ENCODE measurements at places on chromosomes 5 and 9. TPM values are rescaled to one million over a fixed set of nuclear protein-coding genes. Genes with fewer than 3 reads are reported as not detected.

The REXO4 gene
- 14.7 TPM for total RNA-seq

The CSF2 gene
- total RNA-seq = not detected

The CYLC2 gene
- not detected for total RNA-seq

The PCDHA1 gene
- total RNA-seq = 9.1 TPM

The ITGA1 gene
- total RNA-seq = 8.1 TPM

The SHC3 gene
- 68.9 TPM for total RNA-seq

The HTR1A gene
- total RNA-seq = 18.5 TPM

The DUSP1 gene
- total RNA-seq = 36.3 TPM

The ADAMTS19 gene
- 1.9 TPM for total RNA-seq

The BTNL8 gene
- not detected for total RNA-seq

The WDR38 gene
- not detected for total RNA-seq

The SEMA6A gene
- total RNA-seq = 71.4 TPM

The WNT8A gene
- not detected for total RNA-seq

The ELAVL2 gene
- total RNA-seq = 208 TPM

The SHOC1 gene
- total RNA-seq = not detected

The FBLL1 gene
- 37.6 TPM for total RNA-seq

The ANKRD31 gene
- 0.94 TPM for total RNA-seq

The PCDHB9 gene
- total RNA-seq = 11.9 TPM

The RFX3 gene
- total RNA-seq = 106 TPM

The CDX1 gene
- not detected for total RNA-seq

The CYSRT1 gene
- total RNA-seq = not detected

The TEK gene
- 7.2 TPM for total RNA-seq

The LCNL1 gene
- 0.94 TPM for total RNA-seq

The DND1 gene
- 1.3 TPM for total RNA-seq

Measured in parietal lobe (tissue), 2 donors.